ENCODE measurements at places on chromosomes 7 and 10.

- DNase-seq = no peak
Measured at GRCh38 chr10:126087796-126088505, 191.6 kb downstream of the FANK1 start.

DNA sequence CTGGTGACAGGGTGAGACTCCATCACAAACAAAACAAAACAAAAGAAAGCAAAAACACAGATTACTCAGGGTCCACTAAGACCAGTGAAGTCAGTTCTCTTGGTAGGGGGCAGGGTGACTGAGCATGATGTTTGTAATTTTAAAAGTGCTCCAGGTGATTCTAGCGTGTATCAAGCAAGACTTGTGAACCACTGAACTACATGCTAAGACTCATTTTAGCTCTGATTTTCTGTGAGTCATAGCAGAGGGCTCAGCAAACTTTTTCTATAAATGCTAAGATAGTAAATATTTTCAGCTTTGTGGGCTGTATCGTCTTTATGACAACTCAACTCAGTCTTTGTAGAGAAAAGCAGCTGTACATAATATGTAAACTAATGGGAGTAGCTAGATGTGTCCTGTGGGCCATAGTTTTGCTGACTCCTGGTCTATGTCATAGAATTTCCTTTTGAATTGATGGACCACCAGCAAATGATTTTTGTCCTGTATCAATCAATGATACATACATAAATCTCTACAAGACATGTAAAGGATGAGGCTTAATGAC is 141.3 kb downstream of the CFTR start:
- no peak for DNase-seq

DNA sequence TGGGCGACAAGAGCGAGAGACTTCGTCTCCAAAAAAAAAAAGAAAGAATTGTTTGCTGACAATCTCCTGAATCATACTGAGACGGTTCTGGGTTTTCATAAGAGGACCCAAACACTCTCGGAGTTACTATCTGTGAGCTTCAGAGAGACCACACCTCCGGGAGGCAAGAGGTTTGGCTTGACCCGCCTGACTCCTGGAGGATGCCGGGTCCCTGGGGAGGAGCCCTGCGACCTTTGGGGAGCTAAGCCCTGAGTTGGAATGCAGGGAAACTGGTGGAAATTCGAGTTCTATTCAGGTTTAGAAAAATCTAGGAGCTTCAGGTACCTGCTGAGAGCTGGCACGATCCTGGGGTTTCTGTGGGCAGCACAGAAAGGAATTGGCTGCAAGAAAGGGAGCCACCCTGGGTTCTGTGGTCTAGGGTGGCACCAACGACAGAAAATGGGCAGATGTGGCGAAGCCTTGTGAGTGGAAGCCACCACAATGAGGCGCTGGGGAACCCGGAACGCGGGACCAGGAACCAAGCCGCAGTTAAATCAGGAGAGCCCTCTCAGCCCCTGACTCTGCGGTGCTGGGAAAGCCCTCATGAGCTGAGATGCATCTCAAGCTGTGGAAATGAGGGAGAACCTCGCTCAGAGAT is 21.9 kb upstream of the GATAD1 start:
- DNase-seq = no peak

- no peak for DNase-seq
Measured at GRCh38 chr10:127368101-127368500, 171.7 kb upstream of the INSYN2A start.

DNA sequence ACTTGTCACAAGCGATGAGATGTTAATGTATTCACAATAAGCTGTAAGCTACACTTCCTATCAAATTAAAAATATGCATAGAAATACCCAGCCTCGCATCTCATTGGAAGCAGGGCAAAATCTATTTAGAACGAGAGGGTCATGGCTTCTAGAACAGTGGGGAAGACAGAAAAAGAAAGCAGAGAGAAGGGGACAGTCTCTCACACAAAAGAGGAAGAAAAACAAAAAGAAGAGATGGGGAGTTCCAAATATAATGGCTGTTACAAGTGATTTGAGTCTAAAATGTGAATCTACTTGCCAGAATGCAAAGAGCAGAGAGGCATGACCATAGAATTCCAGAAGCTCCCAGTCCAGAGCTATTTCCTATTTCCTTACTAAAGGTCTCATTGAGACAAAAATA is 13.8 kb downstream of the LRRN3 start:
- no peak for DNase-seq

DNA sequence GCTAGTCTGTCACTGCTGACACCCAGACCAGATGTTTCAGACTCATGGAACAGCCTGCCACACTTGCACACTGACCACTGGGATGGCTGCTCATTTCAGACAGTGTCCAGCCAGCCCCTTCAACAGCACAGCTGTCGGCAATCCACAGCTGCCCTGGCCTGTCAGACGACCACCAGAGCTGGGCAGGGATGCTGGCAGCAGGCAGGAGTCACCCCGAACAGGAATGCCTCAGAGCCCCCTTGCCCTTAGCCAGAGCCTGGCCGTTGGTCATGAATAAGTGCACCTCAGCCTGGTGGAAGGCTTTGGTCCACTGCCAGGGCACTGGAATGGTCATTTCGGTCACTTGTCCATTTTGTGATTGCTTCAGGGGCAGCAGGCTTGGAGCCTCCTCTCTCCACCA is 149.6 kb upstream of the TCERG1L start:
- DNase-seq = no peak

DNA sequence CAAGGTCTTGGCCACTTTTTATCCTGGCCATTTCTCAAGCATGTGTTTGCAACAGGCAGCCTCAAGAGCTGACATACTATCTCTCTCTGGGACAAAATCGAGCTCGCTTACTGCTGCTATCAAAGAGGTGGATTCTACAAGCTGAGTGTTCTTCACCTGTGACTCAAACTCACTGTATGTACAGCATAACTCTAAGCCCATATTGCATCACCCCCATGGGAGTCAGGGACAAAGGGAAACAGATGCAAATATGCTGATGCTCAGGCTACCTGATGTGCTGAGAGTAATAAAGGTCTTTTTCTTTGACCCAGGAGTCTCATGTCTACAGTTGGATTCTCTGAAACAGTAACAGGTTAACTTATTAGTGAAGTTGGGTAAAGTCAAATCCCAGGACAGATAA is 45.2 kb downstream of the PCLO start:
- DNase-seq = no peak

GRCh38 chr10:10332786-10333185 is 684.9 kb upstream of the CELF2 start:
- no peak for DNase-seq

GRCh38 chr10:6416892-6417512 is 163.1 kb downstream of the PRKCQ start:
- DNase-seq = no peak

GRCh38 chr7:108280136-108280535 is 150.0 kb upstream of the LAMB4 start:
- DNase-seq = no peak

DNA sequence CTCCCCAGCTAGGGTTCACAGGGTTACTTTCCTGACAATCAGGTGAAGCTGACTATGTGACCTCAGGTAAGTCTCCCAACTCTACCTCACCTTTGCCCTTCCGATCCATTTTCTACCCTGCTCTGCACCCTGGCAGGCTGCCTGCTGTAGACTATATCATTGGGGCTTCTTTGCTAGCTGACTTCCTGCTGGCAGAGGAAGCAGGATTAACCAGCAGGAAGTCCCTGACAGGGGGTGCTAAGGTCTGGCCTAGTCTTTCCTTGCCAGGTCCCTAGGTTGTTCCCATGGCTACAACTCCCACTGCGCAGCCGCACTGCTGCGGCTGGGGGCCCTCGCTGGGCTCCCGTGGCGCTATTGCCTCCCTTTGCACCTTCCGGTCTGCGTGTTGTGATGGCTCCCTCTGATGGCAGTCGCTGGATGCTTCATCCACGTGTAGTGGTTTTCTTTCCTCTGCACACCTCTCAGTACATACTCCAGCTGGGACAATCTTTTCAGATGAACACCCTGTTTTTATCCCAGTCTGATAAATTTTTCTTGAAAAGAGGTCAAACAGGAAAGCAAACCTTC is 365.9 kb downstream of the REEP3 start:
- DNase-seq = no peak

DNA sequence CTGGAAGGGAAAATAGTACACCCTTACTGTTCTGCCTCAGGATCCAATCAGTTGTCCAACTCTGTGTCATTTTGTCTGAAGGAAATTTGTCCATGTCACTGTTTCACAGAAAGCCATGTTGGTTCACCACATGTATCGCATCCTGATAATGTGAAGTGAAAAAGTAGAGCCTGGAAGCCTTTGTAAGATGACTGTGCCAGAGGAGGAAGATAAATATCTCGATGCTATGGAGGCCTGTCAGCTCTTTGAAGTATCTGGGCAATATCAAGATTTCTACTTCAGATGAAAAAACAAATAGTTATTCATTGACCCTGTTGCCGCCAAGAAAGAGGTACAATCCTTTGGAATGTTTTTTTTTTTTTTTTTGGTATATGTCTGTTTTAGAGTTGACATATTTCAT is 270.5 kb downstream of the PHF14 start:
- no peak for DNase-seq

GRCh38 chr7:18437101-18437500 is 58.4 kb upstream of the HDAC9 start:
- no peak for DNase-seq

- no peak for DNase-seq
Measured at GRCh38 chr7:17532861-17533404, 234.5 kb downstream of the AHR start.

DNA sequence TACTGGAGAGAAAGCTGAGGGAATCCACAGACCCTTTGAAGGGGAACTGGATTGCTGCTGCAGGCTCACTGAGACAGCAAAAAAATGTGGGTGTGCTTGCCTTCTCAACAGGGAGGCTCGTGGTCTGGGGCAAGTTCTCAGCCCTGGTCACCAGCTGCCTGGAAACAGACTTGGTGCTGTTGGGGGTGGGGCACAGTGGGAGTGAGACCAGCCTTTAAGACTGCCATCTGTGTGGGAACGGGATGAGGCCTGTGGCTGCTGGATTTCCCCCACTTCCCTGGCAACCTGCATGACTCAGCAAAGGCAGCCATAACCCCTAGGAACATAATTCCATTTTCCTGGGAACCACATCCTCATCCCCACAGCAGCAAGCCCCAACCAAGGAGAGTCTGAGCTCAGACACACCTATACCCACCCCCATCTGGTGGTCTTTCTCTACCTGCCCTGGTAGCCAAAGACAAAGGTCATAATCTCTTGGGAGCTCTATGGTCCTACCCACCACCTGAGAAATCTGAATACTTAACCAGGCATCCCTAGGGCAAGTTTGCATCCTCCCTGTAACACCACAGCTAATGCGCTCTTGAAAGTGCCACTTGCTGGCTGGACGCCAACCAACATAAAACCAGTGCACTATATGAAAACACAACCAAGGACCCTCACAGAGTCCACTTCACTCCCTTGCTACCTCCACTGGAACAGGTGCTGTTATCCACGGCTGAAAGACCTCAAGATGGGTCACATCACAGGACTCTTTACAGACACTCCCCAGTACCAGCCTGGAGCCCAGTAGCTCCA is 45.0 kb upstream of the TFEC start:
- DNase-seq = no peak

GRCh38 chr10:44774676-44775401 is 136.3 kb upstream of the TMEM72 start:
- no peak for DNase-seq
